ENCODE measurements at places on chromosomes 5 and 9. TPM values are rescaled to one million over a fixed set of nuclear protein-coding genes. Genes with fewer than 3 reads are reported as not detected.

GRCh38 chr9:20320921-20321320, 301.4 kb downstream of the MLLT3 start:
- H3K4me3 ChIP-seq, result no peak overlapping the region
- H3K4me1 ChIP-seq, result no peaks in the 10 kb centered on the region
- DNase-seq, result no peak
- no peaks in the 10 kb centered on the region for H3K27me3 ChIP-seq
- H3K27ac ChIP-seq, result no peak overlapping the region

GRCh38 chr5:32087086-32088082, 86.7 kb downstream of the GOLPH3 start:
- no peaks in the 10 kb centered on the region for H3K36me3 ChIP-seq
- DNase-seq, result no peak
- H3K4me1 ChIP-seq, result no peaks in the 10 kb centered on the region
- H3K27ac ChIP-seq, result no peak overlapping the region
- no peaks in the 10 kb centered on the region for H3K27me3 ChIP-seq

GRCh38 chr5:56330167-56330566, 97.0 kb upstream of the ANKRD55 start:
- H3K4me1 ChIP-seq, result no peaks in the 10 kb centered on the region
- H3K27ac ChIP-seq, result no peak overlapping the region
- DNase-seq, result no peak
- H3K36me3 ChIP-seq, result no peaks in the 10 kb centered on the region
- H3K27me3 ChIP-seq, result no peaks in the 10 kb centered on the region
- H3K4me3 ChIP-seq, result no peak overlapping the region

Gene ORM1
- not detected for total RNA-seq

Gene C5orf22
- 10.6 TPM for total RNA-seq

GRCh38 chr5:66967826-66968262, 228.8 kb downstream of the CD180 start:
- no peak overlapping the region for H3K4me3 ChIP-seq
- no peak overlapping the region for H3K27ac ChIP-seq

GRCh38 chr9:93577078-93577974, 942 bp downstream of the PHF2 start:
- no peaks in the 10 kb centered on the region for H3K36me3 ChIP-seq
- no peaks in the 10 kb centered on the region for H3K27me3 ChIP-seq
- DNase-seq, result peak; percentile 62
- peak overlapping the region; percentile 87 for H3K4me3 ChIP-seq

Gene IL3
- not detected for total RNA-seq

- no peak overlapping the region for H3K27ac ChIP-seq
- H3K4me3 ChIP-seq, result no peak overlapping the region
- H3K4me1 ChIP-seq, result no peaks in the 10 kb centered on the region
- no peak for DNase-seq
Measured at GRCh38 chr9:84189904-84190303, 150.7 kb downstream of the SLC28A3 start.

Gene IL5
- not detected for total RNA-seq

GRCh38 chr5:14505310-14506139, 76.1 kb upstream of the OTULINL start:
- no peak for DNase-seq
- no peak overlapping the region for H3K4me3 ChIP-seq
- no peak overlapping the region for H3K27ac ChIP-seq
- H3K36me3 ChIP-seq, result no peaks in the 10 kb centered on the region
- H3K27me3 ChIP-seq, result no peaks in the 10 kb centered on the region

GRCh38 chr9:72996684-72997314, 43.9 kb upstream of the ALDH1A1 start:
- no peaks in the 10 kb centered on the region for H3K36me3 ChIP-seq
- no peak overlapping the region for H3K4me3 ChIP-seq
- H3K27me3 ChIP-seq, result no peaks in the 10 kb centered on the region

GRCh38 chr5:164593982-164594381, 1088.6 kb downstream of the MAT2B start:
- no peak for DNase-seq
- H3K27ac ChIP-seq, result no peak overlapping the region
- no peaks in the 10 kb centered on the region for H3K27me3 ChIP-seq

DNA sequence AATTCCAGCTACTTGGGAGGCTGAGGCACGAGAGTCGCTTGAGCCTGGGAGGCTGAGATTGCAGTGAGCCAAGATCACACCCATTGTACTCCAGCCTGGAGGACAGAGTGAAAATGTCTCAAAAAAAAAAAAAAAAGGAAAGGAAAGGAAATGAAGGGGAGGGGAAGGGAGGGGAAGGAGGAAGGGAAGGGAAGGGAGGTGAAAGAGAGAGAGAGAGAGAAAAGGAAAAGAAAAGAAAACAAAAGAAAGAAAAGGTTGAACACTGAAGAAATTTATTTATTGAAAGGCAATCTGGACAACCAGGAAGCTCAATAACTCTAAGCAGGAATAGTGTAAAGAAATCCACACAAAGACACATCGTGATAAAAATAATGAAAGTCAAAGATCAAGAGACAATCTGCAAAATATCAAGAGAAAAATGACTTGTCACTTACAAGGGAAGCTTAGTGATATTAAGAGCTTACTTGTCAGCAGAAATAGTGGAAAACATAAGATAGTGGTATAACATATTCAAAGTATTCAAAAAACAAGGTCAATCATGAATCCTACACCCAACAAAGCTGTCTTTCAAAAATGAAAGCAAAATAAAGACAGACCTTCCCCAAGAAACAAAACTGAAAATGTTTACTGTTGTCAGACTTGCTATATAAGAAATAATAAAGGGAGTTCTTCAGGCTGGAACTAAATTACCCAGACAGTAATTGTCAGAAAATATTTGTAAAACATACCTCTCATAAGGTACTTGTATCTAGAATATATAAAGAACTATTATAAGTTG, 10.9 kb upstream of the RIMOC1 start:
- no peak overlapping the region for H3K4me3 ChIP-seq
- DNase-seq, result no peak
- H3K4me1 ChIP-seq, result no peaks in the 10 kb centered on the region
- no peaks in the 10 kb centered on the region for H3K36me3 ChIP-seq

Gene FGF10
- total RNA-seq, result 3.1 TPM

GRCh38 chr9:121626012-121626411, 25.4 kb upstream of the DAB2IP start:
- H3K27ac ChIP-seq, result no peak overlapping the region
- H3K27me3 ChIP-seq, result no peaks in the 10 kb centered on the region
- DNase-seq, result no peak
- H3K36me3 ChIP-seq, result no peaks in the 10 kb centered on the region
- H3K4me3 ChIP-seq, result no peak overlapping the region
- no peaks in the 10 kb centered on the region for H3K4me1 ChIP-seq

- peaks cover 2% of the 10 kb centered on the region for H3K27me3 ChIP-seq
- DNase-seq, result no peak
- no peak overlapping the region for H3K27ac ChIP-seq
- no peaks in the 10 kb centered on the region for H3K4me1 ChIP-seq
- no peak overlapping the region for H3K4me3 ChIP-seq
Measured at GRCh38 chr9:124820698-124821623, 32.3 kb upstream of the WDR38 start.

Gene PTCH1
- total RNA-seq, result 108 TPM

GRCh38 chr9:36738318-36738976, 165.8 kb downstream of the MELK start:
- H3K36me3 ChIP-seq, result no peaks in the 10 kb centered on the region
- no peak for DNase-seq
- H3K27me3 ChIP-seq, result peaks cover 8% of the 10 kb centered on the region
- no peak overlapping the region for H3K4me3 ChIP-seq

DNA sequence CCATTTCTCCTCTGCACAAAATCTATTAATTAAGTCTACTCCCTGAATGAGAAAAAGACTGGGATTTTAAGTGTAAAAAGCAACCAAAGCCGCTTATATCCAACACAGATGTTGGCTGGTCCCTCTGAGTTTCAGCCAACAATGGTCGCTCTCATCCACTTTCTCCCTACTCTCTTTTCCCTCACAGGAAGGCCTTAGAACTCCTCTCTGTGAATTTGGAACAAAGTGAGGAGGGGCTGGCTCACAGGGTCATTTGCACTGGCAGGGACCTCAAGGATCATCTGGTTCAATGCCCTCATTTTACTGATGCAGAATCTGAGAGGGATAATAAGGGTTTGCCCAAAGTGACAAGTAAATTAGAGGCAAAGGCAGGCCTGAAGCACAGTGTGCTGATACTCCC, 64.0 kb downstream of the DPYSL3 start:
- no peak overlapping the region for H3K4me3 ChIP-seq
- no peaks in the 10 kb centered on the region for H3K27me3 ChIP-seq
- H3K36me3 ChIP-seq, result no peaks in the 10 kb centered on the region
- H3K4me1 ChIP-seq, result no peaks in the 10 kb centered on the region

Gene CNTNAP3
- total RNA-seq, result 8.3 TPM

DNA sequence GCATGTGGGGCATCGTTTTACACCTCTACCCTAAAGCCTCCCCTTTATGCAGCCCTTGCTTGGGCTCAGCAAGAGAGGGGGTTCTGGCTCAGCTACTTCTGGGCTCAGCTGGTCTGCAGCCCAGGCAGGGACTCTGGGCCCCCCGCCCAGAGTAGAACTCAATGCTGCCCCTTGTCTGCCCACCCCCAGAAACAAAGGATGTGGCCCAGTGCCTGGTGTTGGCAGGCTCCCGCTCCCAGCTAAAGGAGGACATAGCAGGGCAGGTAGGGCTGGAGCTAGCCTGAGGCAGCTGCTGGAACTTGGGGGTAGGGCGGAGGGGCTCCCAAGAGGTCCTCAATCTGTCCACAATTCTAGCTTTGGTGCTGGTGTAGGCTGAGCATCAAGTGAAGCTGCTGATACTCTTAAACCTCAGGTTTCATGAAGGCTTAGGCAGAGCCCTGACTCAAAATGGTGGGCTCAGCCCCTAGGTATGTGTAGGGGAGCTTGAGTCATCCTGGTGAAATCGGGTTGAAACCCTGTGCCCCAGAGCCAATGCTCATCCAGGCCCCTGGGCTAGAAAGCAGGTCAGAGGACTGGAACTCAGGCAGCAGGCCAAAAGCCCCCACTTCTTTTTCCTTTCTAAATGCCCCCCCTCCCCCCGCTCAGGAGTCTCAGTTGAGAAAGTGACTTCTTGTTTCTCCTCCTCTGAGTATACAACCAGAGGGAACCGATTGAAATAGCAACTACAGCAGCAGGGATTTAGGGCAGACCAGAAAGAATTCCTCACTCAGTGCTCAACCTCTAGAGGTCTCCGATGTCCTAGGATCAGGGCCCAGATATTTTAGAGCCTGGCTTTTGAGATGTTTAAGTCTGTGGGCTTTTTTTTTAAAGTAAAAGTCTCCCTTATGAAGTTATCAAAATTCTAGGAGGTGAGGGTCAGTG, 11.4 kb downstream of the PSD2 start:
- no peaks in the 10 kb centered on the region for H3K4me1 ChIP-seq
- no peaks in the 10 kb centered on the region for H3K27me3 ChIP-seq
- DNase-seq, result no peak
- H3K27ac ChIP-seq, result no peak overlapping the region
- H3K4me3 ChIP-seq, result no peak overlapping the region

GRCh38 chr5:114266374-114266773, 95.5 kb upstream of the KCNN2 start:
- no peak overlapping the region for H3K4me3 ChIP-seq
- H3K4me1 ChIP-seq, result no peaks in the 10 kb centered on the region
- H3K27me3 ChIP-seq, result no peaks in the 10 kb centered on the region

- no peak overlapping the region for H3K27ac ChIP-seq
- H3K36me3 ChIP-seq, result no peaks in the 10 kb centered on the region
- H3K4me3 ChIP-seq, result no peak overlapping the region
- peak; percentile 9 for DNase-seq
Measured at GRCh38 chr5:5886812-5887486, 464.5 kb downstream of the ICE1 start.
